Liver (tissue), 10 donors: ENCODE measurements at places on chromosomes 6 and 20. TPM values are rescaled to one million over a fixed set of nuclear protein-coding genes. Genes with fewer than 3 reads are reported as not detected.

The NKX2-2 gene
- total RNA-seq = not detected

The CNR1 gene
- 0.67 TPM for total RNA-seq

The MLIP gene
- total RNA-seq = 2.3 TPM

The IL17A gene
- total RNA-seq = not detected

The SLC24A3 gene
- total RNA-seq = 0.50 TPM

The TFAP2D gene
- not detected for total RNA-seq

The TINAG gene
- not detected for total RNA-seq

The EDN3 gene
- 0.09 TPM for total RNA-seq

The CDC5L gene
- 12.3 TPM for total RNA-seq

The IBTK gene
- total RNA-seq = 66.8 TPM

The C6orf141 gene
- total RNA-seq = 0.14 TPM

The PNRC1 gene
- 71.4 TPM for total RNA-seq

The TMEM14B gene
- 115 TPM for total RNA-seq

The UBE2C gene
- 27.6 TPM for total RNA-seq

The ZBP1 gene
- total RNA-seq = 0.14 TPM

The BMP5 gene
- 0.79 TPM for total RNA-seq

The RBPJL gene
- not detected for total RNA-seq

The C20orf144 gene
- not detected for total RNA-seq

The EBF4 gene
- 3.2 TPM for total RNA-seq

The BEND6 gene
- 0.14 TPM for total RNA-seq

The DZANK1 gene
- 0.84 TPM for total RNA-seq

The TAAR6 gene
- not detected for total RNA-seq

The RNF144B gene
- total RNA-seq = 5.9 TPM

The PEX3 gene
- total RNA-seq = 12.7 TPM

The C4A gene
- 410 TPM for total RNA-seq

The AVP gene
- not detected for total RNA-seq

The C20orf141 gene
- not detected for total RNA-seq

The RIPOR2 gene
- total RNA-seq = 5.1 TPM

The TREM1 gene
- total RNA-seq = 1.3 TPM

The ZNF391 gene
- total RNA-seq = 0.17 TPM

The FNDC11 gene
- total RNA-seq = not detected

The HAO1 gene
- 163 TPM for total RNA-seq

The TPD52L1 gene
- total RNA-seq = 49.7 TPM

The COL19A1 gene
- total RNA-seq = 0.25 TPM

The BIRC7 gene
- not detected for total RNA-seq

The SLC4A11 gene
- under 0.01 TPM for total RNA-seq

The BTNL2 gene
- total RNA-seq = not detected

The WFDC2 gene
- total RNA-seq = not detected

The GJA10 gene
- not detected for total RNA-seq

The FILIP1 gene
- 0.70 TPM for total RNA-seq
